RPMI8226 (cell line): ENCODE measurements at places on chromosomes 12 and 14.

GRCh38 chr12:121798787-121799155, 5.0 kb upstream of the SETD1B start:
- no peak for DNase-seq

GRCh38 chr14:82354126-82354525, 820.5 kb upstream of the SEL1L start:
- DNase-seq = no peak

- no peak for DNase-seq
Observed at GRCh38 chr12:5480938-5481303, 49.0 kb downstream of the NTF3 start.

DNA sequence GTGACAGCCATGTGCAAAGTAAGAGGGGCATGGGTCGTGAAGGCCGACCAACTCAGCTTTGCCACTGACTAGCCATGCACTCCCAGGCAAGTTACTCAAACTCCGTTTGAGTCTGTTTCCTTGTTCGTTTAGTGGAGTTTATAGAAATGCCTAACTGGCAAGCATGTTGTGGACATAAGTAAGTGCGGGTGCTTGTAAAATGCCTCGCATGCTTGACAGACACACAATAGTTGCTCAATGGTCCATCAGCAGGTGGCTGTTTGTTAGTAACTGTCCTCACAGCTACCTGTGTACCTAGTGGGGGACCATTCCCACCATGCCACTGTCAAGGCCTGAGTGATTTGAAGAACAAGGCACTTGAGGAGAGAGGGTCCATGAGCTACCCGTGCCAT, 338.3 kb downstream of the DPF3 start:
- no peak for DNase-seq

- no peak for DNase-seq
Observed at GRCh38 chr12:57864442-57865083, 18.0 kb upstream of the CTDSP2 start.

DNA sequence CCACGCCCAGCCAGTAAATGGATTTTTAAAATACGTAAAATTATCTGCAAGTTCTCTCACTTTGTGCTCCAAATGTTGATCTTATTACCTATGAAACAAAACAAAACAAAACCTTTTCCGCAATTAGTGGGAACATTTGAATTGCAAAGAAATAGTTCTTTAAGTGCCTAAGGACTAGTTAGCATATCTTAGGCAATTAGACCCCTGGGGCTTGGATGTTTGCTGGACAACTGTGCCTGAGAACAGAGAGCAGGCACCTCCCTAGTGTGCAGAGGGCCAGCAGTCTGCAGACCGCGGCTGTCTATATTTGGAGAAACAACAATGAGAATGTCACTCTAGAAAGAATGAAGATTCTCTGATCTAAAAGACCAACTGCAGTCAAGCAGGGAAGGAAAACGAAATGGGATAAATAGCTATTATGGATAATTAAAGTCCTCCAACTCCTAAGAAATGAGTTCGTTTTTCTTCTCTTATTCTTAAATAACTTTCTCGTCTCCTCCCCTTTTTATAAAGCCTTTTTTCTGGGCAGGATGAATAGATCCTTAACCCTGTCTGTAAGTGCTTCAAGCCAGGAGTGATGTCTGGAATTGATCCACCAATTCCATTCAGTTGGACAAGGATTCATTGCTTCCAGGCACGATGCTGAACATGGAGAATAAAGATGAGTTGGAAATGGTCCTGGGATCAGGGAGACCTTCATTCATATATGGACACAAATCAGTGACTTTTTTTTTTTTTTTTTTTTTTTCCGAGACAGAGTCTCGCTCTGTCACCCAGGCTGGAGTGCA, 16.2 kb downstream of the SLC17A8 start:
- DNase-seq = no peak

DNA sequence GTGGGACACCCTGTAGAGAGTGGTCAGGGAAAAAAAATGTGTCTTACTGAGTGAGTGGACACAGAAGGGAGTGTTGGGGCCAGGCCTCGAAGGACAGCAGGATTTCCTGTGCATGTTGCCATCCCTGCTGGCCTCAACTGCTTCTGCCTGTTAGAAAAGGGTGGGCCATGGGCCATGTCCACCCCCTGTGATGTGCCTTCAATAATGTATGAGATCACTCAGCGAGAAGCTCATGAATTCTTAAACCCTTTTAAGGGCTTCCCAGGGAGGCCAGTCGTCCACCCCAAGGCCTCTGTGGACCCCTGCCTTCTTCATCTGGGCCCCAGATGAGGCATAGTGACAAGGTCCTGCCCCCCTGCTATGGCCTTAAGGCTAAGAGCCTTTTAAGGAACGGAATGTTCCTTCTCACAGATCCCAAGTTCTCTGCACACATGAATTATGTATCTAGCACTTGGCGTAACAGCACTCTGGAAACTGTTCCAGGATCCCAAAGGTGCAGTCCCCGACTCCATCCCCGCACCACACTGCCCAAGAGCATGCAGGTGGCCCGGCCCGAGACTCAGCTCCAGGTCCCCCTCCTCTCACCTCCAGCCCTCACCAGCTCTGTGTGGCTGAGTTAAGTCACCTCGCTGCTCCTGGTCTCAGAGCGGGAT, 8.9 kb upstream of the C14orf132 start:
- no peak for DNase-seq

DNA sequence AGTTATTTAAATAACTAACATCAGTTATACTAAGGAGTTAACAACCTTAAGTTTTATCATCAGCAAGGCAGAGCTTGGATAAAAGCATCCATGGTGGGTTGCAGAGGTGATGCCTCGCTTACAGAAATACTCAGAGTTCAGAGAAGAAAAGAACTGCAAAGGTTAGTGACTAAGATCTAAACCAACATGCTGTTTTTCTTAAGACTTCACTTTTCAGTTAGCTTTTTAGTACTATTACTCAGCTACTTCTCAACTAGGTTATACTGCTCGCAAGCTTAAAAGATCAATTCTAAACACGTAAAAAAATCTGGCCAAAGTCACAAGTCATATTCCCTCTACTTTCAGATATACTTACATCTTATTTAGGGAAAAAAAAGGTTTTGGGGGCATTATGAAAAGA, 2.8 kb downstream of the PPP1CC start:
- no peak for DNase-seq

DNA sequence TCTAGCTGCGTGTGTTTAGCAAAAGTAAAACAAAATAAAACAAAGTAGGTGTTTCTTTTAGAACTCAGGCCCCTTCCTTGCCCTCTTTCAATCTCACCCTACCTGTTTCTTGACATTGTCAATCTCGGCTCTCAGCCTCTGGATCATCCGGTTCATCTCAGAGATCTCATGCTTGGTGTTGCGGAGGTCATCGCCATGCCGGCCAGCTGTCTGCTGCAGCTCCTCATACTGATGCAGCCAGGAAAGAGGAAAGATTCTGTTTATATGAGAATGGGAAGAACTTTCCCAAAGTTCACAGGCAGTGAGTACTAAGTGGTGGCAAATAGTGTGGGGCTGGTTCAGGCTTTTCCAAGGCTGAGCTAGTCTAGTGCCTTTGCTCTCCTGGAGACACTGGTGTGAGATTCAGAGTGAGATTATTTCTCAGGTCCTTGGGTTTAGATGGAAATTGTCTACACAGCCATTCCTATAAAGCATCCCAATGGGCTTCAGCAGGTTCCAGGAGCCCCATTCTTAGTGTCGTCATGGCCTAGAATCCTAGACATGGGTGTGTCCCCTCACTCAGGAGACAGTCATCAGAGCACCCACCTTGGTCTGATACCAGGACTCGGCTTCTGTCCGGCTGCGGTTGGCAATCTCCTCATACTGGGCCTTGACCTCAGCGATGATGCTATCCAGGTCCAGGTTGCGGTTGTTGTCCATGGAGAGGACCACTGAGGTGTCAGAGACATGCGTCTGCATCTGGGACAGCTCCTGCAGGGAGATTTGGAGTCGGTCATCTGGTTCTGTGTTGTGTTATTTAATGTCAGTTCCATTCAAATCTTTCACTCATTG, 3.0 kb downstream of the KRT5 start:
- DNase-seq = no peak

GRCh38 chr12:68414988-68415387, 82.8 kb upstream of the MDM1 start:
- DNase-seq = no peak

DNA sequence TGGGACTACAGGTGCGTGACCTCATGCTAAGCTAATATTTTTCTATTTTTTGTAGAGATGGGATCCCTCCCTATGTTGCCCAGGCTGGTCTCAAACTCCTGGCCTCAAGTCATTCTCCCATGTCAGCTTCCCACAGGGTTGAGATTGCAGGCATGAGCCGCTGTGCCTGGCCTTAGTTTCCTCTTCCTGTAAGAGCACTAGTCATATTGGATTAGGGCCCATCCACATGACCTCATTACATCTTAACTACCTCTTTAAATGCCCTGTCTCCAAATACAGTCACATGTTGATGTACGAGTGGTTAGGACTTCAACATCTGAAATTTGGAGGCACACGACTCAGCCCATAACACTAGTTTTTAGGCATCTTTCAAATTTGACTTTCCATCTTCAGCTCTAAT, 72.2 kb upstream of the RASSF3 start:
- DNase-seq = no peak

DNA sequence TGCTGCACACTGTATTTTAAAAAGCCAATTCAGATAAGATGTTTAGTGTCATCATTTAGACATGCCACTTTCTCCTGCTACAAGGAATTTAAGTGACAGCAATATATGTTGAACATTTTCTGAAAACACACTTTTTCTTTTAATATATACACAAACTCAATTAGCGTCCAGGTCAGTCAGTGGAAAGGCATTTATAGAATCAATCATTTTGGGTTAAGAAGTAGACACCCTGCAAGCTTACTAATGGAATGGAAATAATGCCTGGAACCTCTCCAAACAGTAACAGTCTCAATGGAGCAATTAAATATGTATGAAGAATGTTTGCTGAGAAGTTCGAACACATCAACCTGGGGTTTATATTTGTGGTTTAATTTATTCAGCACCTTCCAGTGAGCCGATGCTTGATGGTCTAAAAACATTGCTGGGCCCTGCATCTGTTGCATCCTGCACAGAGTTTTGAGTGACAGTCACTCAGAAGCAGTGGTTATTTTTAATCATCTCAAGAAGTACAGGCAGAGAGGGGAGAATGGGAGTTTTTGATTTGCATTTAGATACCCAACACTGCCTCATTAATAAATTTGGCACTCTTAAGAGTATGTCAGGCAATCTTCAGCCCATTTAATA, 410.7 kb downstream of the TMEM117 start:
- DNase-seq = no peak

- no peak for DNase-seq
Observed at GRCh38 chr14:68178282-68178681, 358.7 kb downstream of the RAD51B start.

GRCh38 chr12:10701843-10702242, 21.3 kb downstream of the YBX3 start:
- DNase-seq = no peak

DNA sequence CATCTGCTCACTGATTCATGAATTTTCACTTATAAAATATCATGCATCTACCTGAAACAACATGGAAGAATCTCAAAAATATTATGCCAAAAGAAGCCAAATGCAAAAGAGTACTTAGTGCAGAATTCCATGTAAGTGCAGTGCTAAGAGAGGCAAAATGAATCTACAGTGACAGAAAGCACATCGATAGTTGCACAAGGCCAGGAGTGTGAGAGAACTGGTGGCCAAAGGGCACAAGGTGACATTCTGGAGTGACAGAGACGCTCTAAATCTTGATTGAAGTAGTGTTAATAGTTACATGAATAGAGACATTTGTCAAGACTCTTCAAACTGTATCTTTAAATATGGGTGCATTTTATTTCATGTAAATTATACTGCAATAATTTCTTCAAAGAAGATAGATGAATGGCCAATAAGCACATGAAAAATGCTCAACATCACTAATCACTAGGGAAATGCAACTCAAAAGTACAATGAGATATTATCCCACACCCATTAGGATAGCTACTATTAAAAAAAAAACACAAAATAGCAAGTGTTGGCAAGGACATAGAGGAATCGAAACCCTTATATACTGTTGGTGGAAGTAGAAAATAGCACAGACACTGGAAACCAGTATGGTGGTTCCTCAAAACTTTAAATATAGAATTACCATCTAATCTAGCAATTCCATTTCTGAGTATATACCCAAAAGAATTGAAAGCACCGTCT, 71.7 kb upstream of the KICS2 start:
- DNase-seq = peak; percentile 14

DNA sequence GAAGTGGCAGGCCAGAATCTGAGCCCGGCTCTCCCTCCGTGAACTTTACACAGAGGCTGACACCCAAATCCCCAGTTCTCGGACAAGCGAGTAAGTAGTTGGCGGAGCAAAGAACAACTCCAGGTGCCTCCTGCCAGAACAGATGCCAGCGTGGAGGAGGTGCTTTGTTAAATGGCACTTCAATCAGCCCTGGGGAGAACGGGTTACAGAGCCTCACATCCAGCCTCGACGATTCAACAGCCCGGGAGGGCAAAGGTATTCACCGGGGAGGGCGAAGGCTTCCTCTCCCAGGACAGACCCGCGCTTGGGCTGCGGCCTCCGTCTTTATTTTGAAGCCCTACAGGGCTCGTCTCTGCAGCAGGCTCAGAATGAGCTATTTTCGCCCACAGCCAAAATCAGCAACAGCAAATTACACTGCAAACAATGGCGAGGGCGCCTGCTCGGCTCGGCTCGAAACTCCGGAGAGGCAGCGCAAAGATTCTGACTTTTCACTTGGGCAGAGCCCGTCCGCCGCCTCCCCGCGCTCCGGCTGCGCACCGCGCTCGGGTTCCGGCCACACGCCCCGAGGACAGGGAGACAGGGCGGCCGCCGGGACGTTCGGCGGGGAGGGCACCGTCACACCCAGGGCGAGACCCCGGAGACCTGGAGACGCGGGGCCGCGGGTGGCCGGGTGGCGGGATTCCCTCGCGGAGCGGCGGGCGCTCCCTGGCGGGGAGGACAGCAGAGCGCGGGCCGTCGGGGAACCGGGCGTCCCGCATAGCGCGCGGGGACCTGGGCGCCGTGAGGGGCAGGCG, 811 bp downstream of the TMCC3 start:
- DNase-seq = peak; percentile 51

- no peak for DNase-seq
Observed at GRCh38 chr14:99875421-99875820, 82.2 kb downstream of the EML1 start.

GRCh38 chr12:1517007-1517406, 77.4 kb downstream of the FBXL14 start:
- DNase-seq = no peak

GRCh38 chr12:133023566-133023965, 13.7 kb upstream of the ZNF84 start:
- DNase-seq = no peak
